Gastrocnemius medialis (tissue), 4 donors: ENCODE measurements at places on chromosomes 4 and X.

DNA sequence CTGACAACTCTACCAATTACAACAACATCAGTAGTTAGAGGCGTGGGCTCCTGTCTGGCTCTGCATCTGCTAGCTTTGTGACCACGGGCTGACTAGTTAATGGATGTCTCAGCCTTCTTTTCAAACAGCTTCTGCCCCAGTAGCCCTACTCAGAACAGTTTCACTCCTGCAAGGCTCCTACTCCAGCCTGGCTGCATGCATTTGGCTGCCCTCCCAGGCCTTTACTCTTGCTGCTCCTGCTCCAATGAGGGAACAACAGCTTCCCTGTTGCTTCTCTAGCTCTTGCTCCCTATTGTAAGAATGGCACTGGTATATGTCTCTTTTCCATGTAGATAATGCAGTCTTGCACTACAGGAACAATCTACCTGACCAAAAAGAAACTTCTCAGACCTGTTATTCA is 93.3 kb downstream of the TTC29 start:
- DNase-seq = no peak

DNA sequence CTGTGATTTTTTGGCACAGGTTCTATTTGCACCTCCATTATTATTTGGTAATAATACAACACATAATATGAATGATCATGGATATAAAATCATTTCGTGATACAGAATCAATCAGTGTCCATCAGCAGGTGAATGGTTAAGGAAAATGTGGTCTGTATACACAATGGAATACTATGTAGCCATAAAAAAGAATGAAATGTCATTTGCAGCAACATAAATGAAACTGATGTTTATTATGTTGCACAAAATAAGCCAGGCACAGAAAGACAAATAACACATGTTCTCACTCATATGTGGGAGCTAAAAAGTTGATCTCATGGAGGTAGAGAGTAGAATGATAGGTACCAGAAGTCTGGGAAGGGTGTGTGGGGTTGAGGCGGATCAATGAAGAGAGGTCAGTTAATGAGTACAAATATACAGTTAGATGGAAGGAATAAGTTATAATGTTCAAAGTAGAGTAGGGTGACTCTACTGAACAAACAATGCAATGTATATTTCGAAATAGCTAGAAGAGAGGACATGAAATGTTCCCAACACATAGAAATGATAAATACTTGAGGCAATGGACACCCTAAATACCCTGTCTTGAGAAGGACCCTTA is 1.1 kb upstream of the SMARCA1 start:
- no peak for DNase-seq

- DNase-seq = no peak
These were observed 15.6 kb upstream of the UGT2A1 start for GRCh38 chr4:69668680-69669079.

GRCh38 chr4:94798808-94799207 is 41.1 kb downstream of the BMPR1B start:
- no peak for DNase-seq

DNA sequence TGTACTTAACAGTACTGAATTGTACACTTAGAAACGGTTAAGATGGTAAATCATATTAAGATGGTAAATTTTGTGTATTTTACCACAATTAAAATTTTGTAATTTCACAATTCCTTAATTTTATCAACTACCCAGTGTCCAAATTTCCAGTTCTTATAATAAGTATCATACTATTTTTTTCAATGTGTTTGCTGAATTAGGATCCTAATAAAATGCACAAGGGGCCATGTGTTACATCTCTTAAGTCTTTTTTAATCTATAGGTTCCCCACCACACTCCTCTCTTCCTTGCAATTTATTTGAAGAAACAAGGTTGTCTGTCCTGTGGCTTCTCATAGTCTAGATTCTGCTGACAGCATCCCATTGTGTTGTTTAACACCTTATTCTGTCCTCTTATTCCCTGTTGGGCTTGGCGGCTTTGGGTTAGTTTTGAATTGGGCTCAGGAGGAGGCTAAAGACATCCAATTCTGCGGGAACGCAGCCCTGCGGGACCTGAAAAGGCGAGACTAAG is 533 bp upstream of the SYAP1 start:
- no peak for DNase-seq

GRCh38 chrX:1475481-1475880 is 22.8 kb upstream of the ASMTL start:
- no peak for DNase-seq

DNA sequence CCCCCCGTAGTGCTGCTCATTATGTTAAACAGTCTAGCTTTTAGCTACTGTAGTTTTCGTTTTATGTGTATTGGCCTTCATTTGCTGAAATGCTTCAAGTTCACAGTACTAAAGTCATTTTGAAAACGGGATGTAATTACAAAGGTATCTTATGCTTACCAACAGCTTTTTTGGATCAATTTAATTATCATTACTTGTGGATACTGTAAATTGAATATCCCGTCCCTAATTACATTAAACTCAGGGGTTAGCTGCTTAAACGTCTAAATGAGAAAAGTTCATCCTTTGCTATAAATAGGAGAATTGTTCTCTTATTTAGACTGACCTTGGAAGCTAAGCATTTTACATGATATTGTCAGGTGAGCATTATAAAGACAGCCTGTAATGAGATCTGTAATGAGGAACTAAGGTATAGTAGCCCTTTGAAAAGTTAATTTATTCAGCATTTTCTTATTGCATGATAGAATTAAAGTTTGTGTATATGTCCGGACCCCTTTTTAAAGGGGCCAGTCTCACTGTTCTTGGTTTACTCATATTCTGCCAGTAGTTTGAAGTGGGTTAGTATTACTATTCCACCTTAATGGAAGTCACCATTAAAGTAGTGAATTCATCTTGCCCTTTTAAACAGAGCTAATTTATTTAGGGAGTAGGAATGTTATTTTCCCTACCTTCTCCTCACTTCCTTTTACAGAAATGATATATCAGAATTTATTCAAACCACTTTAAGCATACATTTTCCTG is 252.6 kb downstream of the TENM3 start:
- DNase-seq = no peak

DNA sequence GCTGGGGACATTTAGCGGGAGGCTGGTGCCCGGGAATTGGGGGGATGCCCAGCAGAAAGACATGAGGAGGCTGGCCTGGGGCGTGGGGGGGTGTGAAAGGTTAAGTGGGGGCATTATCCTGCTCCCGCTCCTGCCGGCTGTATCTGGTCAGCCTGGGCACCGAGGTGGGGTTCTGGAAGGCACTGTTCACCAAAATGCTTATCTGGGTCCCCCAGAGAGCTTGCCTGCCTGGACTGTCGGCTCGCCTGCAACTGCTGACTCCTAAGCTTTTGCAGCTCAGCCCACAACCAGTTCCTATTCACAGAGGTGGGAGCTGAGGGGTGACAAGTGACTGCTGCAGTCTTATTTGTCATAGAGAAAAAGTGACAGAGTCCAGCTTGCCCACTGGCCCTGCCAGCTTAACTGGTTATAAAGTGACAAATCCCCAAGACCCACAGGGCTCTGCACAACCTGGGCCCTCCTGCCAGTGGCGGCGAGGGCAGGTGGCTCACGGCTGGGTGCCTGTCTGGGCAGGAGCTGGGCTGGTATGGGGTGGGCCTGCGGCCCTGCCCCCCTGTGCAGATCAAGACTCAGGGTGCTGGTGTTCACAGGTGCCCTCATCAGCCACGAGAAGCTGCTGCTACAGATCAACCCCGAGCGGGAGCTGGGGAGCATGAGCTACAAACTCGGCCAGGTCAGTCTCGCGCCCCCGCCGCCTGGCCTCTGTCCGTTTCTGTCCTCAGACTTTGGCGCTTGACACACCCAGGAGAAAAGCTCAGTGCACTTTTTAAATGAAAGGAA is 23.7 kb upstream of the MSANTD1 start:
- no peak for DNase-seq
